ENCODE measurements at places on chromosomes 7 and 10.

DNA sequence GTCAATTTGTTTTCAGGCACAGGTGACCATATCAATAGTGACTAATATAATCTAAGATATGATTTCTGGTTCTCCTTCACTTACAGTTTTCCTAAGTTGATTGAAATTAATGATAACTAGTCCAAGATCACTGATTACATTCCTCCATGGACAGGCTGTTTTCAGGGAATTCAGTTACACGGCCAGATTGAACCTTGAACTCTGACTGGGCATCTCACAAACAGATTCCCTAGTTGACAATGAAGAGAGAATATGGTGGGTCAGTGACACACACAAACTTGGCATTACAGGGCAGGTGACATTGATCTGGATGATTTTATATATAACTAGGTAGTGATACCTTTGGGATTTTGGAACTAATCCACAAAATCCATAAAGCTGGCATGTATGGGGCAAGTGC is 110.2 kb upstream of the EGR2 start:
- DNase-seq: no peak

DNA sequence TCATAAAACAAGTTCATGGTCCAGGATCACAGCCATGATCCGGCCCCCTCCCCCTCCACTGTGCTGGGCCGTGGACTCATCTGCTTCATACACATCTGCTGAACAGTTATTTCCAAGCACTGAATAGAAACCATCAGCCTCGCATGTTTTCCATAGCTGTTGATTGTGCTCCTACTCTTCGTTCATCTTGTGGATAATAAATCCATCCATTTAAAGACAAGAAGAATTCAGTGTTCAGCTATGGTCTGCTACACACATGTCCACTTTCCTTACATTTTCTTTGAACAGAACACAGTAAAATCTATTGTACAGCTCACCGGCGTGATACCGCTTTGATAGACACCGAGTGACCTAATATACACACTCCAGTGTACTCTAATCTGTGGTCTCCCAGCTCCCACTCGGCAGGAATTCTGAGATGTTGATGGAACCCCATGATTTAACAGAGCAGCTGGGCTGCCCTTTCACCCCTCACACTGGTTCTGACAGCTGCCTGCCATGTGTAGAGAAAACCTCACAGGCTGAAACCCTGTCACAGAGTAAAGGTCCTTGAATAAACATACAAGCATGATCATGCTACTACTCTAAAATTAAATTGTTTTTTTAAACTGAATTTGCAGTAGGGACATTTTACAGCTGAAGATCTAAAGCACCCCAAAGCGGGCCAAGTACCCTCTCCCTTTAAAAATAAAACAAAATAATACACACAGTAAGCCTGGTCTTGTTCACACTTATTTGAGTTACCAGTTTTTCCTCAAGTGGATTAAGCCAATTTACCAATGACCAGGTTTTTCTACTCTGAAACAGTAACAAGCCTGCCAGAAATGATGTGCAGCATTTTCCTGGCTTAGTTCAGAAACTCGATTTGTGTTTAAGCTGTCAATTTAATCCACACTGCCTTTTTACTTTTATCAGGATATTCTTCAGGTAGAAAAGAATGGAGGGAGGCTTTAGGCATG is 95.1 kb upstream of the FZD1 start:
- DNase-seq: no peak

- no peak for DNase-seq
Observed at GRCh38 chr10:73716251-73716650, 18.3 kb upstream of the AGAP5 start.

- DNase-seq: peak; percentile 69
Observed at GRCh38 chr7:80699045-80699638, 60.7 kb downstream of the CD36 start.

DNA sequence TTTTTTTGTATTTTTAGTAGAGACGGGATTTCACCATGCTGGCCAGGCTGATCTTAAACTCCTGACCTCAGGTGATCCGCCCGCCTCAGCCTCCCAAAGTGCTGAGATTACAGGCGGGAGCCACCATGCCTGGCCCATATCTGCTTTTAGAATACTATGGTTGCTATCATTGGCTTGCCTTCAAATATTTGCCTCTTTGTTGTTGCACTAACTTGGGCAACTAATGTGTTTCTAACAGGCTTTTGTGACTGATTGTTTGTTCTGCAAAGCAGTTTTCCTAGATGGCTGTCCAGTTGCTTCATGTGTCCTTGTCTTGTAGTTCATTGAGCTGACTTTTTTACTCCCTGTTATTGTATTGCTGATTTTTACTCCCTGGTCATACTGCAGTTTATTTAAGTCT is 9.7 kb downstream of the VDAC2 start:
- DNase-seq: no peak

DNA sequence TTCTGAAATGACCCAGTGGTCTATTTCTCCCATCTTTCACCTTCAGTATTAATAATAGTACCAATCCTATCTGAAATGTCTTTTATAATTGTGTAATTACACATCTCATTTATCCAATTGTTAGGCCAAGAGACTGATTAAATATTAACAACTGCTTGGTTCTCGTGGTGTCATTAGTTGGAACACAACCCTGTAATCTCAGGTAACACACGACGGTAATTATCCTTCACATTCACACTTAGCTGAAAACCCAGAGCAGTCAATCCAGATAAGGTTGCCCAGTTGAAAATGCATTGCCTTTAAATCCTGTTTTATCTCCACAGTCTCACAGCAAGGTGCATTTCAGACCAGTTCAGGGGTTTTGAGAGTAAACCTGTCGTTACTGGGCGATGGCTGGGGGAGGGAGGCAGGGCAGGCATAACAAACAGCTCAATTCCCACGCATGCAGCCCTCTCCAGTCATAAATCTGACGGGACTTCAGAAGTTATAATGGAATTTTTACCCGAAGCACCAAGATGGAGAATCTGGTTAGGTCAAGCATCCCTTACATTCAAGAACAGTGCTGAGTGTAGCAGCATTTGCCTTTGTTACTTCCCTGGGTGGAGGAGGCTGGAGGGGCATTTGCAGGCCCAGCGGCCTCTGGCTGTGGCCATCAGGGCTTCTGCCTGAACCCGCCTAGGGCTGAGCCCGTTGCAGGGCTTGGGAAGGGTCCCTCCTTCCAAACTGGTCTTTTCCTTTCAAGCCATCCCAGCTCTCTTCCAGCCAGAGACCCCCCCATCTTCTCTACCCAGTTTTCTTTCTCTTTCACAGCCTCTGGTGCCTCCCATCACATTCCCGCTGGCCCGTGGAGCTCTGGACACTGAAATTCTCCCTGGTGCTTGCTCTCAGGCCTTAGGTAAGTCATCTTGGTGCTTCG is 201.0 kb upstream of the LYZL2 start:
- DNase-seq: no peak

GRCh38 chr7:110486549-110486948 is 604.4 kb upstream of the LRRN3 start:
- DNase-seq: no peak

DNA sequence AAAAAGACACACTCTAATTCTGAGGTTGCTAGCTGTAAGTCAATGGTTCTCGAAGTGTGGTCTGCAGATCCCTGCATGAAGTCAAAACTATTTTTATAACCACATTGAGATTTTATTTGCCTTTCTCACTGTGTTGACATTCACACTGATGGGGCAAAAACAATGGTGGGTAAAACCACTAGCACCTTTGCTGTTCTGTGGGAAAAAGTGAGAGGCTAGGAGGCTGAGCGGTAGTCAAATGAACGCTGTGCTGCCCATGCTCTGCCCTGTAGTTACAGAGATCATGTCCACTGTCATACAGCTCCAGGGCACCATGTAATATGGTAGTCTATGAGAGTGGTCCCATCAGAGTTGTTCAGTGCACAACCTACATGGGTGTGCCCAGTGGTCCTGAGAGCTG is 21.6 kb upstream of the PDCD4 start:
- DNase-seq: no peak

GRCh38 chr10:68598978-68599770 is 39.0 kb downstream of the TET1 start:
- DNase-seq: no peak

All from NCI-H446 (cell line).